ENCODE measurements at places on chromosomes 5 and 9. TPM values are rescaled to one million over a fixed set of nuclear protein-coding genes. Genes with fewer than 3 reads are reported as not detected.

DNA sequence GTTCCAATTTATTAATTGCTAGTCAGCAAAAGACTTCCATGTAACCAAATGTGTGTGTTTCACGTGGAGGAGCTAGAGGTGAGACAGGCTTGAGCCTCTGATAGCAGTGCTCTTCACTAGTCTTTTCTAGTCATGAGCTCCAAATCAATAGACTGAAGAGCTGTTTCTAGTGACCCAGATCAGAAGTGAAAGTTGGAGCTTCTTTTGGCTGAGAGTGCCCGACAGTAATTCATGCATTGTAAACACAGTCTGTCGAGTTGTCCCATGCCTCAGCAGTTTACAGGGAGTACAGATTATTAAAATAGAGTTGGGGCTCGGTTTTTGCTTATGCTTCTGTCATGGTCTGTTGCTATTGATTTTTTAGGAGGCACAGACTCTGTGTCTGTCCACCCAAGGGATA, 793.1 kb downstream of the DTWD2 start:
- ATAC-seq, result no peak

DNA sequence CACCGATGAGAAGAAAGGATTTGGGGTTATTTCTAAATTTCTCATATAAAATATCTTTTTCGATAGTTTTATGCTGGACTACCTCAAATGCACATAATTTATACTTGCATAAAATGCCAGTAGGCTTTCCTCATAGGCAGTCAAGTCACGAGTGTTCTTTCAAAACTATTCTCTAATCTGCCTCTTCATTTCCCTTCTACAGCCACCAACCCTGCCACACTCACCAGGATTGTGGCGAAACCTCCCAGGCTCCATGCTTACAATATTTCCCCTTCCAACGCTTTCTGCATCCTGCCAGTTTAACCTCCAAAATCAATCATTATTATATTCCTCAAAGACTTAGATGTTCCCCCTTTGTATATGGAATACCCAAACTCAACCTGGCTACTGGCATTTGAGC, 65.4 kb downstream of the FRMD3 start:
- ATAC-seq, result no peak

DNA sequence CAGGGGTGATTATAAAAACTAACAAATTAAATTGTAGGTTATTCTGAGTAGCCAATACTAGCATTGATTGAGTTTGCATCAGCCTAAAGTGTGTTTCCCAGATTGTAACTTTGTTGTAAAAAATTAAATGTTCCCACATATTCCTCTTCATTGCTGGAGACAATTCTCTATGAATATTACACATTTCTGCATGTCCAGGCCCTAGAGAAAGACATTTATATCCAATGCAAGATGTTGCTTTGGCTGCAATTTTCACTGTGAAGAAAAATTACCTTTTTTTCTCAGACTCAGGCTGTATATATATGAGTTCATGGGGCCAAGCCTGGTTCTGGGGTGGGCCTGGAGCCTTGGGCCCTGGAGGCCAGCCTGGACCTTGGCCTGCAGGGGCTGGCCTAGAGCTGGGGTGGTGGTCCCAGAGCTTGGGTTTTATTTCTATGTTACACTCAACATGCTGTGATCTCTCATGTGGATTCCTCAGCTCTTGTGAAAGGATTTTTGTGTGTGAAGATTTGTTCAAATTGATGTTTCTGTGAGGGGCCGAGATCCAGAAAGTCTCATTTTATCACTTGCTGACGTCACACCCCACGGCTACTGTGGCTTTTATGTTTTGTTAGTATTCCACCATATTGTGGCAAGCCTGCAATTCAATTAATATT, 232.5 kb downstream of the SPATA31A1 start:
- peak; percentile 32 for ATAC-seq

GRCh38 chr9:133248726-133249295, 26.2 kb downstream of the ABO start:
- ATAC-seq, result no peak

DNA sequence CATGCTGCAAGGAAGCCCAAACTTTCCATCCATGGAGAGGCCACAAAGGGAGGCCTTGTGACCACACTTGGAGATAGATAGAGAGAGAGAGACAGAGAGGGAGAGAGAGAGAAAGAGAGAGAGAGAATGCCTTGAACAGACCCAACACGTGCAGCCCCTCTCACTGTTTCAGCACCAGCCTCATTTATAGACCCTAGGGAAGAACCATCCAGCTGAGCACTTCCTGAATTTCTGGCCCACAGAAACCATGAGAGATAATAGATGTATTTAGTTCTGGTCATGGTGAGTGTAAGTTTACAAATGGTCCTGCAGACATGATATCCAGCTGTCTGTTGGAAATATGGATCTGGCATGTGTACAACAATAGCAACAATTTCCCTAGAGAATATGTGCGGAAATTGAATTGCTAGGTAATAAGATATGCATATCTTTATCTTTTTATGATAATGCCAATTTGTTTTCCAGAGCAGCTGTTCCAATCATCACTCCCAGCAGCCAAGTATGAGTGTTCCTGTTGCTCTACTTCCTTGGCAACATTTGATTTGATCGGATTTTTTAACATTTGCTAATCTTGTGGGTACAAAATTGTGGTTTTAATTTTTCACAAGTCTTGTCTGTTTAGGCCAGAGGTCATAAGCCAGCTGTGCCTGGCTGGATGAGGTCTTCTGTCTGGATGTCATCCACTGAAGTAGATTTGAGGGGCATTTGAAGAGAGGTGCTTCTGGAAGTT, 217.3 kb upstream of the IL12B start:
- no peak for ATAC-seq

GRCh38 chr9:87445646-87446045, 52.0 kb upstream of the DAPK1 start:
- ATAC-seq, result no peak

GRCh38 chr9:35944173-35944572, 13.8 kb downstream of the OR2S2 start:
- ATAC-seq, result no peak

- no peak for ATAC-seq
These were observed 92.4 kb upstream of the NFIL3 start for GRCh38 chr9:91516081-91516480.

GRCh38 chr9:133362359-133363044, 6.2 kb downstream of the SURF2 start:
- no peak for ATAC-seq

- peak; percentile 67 for ATAC-seq
These were observed 3.4 kb upstream of the RHOBTB3 start for GRCh38 chr5:95727764-95728191.

- ATAC-seq, result no peak
These were observed 5.7 kb downstream of the RAPGEF1 start for GRCh38 chr9:131734165-131734610.

DNA sequence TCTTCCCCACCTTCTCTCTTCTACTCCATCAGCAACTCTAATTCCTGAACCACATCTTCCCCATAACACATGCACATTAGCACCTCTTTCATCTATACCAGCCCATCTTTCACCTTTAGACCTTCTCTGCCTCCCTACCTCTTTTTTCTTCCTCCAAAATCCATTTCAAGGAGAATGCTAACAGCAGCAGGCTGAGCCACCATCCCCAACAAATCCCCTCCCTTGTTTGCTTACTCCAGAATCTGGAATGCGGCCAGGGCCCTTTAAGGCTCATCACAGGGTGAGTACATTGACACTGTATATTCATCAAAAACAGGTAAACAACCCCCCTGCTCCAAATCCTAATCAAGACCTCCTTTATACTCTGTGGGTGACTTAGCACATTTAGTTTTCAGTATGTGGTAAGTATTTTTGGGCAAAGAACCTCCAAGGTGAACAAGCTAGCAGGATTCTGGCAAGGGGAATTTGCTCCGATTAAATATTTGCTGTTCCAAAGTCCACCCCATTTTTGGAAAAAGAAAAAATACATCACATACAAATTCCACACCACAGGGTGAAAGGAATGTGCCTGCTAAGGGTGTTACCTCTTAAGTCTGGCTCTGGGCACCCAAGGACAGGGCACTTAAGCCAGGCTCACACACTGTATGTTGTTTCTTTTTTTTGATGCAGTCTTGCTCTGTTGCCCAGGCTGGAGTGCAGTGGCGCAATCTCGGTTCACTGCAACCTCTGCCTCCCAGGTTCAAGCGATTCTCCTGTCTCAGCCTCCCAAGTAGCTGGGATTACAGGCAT, 71.4 kb downstream of the SERINC5 start:
- ATAC-seq, result no peak

DNA sequence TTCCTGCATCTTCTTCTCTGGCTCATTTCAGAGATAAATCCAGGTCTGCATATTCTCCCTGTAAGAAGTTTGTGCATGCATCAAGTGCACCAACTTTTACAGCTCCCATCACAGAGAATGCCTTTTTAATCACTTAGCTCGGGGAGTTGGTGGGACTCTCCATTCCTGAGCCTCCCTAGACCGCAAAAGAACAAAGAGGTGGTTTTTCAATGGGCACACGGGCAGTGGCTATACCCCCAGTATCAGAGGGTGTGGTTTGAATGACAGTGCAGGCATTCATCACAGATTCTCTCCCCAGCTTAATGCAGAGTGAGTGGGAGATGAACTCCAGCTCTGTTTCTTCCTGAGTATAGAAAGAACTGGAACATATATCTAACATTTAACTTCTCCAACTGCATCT, 264.7 kb upstream of the NR4A3 start:
- no peak for ATAC-seq

- ATAC-seq, result peak; percentile 99
These were observed 43.1 kb downstream of the TMEM174 start for GRCh38 chr5:73215891-73216610.

GRCh38 chr9:121140162-121140561, 61.5 kb downstream of the RAB14 start:
- ATAC-seq, result no peak

- ATAC-seq, result peak; percentile 18
These were observed 39.6 kb upstream of the SYNPO start for GRCh38 chr5:150600616-150601490.

DNA sequence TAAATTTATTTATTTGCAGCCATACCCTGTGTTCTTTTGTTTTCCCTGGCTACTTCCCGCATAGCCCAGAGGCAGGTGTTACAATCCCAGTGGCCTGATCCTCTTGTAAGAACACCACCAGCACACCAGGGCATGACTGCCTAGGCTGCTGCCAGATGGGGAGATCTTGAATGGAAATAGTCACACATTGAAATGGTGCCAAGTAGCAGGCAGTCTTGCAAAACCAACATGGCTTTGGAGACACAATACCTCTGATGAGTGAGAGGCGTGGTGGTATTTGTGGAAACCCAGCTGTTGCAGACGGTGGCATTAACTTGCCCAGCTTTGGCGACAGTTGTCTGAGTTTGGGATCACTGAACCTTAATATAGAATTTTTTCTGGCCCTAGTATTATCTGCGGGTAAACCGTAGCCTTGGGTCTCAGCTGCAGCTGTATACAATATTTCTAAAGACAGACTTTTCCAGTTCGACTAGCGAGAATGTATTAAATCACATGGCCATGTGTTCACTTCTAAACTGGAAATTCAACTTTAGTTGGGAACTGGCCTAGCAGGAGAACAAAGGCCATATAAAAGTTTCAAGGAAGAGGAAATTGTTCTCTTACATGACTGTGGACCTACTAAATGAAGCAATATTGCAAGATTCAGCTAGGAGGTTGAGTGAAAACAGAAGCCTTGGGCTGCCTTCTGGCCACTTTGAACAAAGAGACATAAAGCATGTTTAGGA, 277.0 kb downstream of the SMARCA2 start:
- ATAC-seq, result peak; percentile 94

DNA sequence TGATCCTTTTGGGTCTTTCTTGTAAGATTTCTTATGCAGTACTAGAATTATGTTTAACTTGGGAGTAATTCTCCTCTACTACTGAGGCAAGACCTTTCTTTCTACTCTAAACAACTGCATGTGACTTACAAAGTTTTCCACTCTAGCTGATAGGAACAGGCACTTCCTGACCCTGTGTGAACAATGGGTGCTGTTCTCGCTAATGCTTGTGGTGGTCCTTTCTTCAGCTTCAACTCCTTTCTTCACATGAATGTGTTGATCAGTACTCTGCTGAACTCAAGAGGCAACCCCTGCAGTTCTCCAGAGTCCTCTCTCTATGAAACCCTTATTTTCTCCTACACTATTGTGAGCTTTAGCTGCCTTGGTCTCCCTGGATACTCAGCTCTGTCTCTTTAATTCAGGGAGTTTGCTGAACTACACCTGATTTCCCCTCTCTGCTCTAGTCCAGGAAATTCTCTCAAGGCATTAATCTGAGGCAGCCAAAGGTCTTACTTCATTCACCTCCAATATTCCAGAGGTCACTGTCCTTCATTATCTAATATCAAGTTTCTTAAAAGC, 484.6 kb upstream of the PIK3R1 start:
- ATAC-seq, result no peak

DNA sequence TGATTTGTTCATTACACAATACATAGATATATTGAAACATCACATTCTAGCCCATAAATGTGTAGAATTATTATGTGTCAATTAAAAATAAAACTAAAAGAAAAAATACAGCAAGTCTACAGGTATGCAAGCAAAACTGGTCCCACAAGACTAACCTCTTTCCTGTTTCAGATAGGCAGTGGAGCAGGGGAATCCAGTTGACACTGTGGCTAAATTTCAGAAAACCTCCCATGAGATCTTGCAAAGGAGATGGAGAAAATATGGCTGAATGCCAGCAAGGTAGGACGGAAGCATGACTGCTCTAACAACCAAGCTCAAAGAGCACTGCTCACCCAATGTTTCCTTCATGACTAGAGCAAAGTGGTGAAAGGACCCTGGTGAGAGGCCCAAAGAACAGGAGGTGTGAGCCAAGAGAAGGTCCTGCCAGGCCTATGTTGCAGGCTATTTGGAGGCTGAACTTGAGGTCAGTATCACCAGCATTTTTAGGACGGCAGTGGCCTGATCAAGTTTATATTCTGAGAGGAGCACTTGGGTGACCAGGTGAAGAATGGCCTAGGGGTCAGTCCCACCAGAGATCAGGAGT, 1.1 kb upstream of the SH3TC2 start:
- ATAC-seq, result peak; percentile 57

DNA sequence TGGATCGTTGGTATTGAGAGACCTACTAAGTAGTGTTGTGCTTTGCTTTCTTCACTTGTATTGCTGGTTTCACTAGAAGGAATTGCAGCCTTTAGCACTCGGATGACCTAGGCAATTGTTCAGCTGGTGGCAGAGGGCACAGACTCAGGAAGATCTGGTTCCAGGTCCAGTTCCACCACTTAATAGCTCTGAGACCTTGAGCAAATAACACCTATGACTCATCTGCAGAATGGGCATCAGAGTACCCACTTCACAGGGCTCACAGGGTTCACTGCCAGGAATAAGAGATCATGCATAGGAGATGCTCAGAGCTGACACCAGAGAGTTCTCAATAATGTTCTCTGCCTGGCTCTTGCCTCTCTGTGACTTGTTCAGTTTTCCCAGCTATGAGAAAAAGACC, 133.6 kb downstream of the SIL1 start:
- peak; percentile 97 for ATAC-seq

GRCh38 chr5:137876101-137876500, 8.4 kb downstream of the MYOT start:
- ATAC-seq, result no peak

Gene ANKDD1B
- 0.28 TPM for total RNA-seq

Gene GAPT
- total RNA-seq, result 0.40 TPM

Gene FAM153A
- 3.1 TPM for total RNA-seq

Gene ZNF454
- 0.52 TPM for total RNA-seq

Gene PALM2AKAP2
- total RNA-seq, result 0.88 TPM

Gene NR5A1
- total RNA-seq, result not detected

Gene HTR1A
- not detected for total RNA-seq

Gene GABRB2
- total RNA-seq, result not detected

Gene OR2Y1
- not detected for total RNA-seq

Gene SLC6A3
- total RNA-seq, result 0.16 TPM

Gene IRF1
- 9.1 TPM for total RNA-seq

Gene PRDM9
- total RNA-seq, result not detected

Gene IFNA13
- not detected for total RNA-seq

Gene ZNF618
- total RNA-seq, result 2.0 TPM

Gene IL3
- not detected for total RNA-seq

Gene IFNA21
- not detected for total RNA-seq

Gene CCNO
- total RNA-seq, result 2.2 TPM

Gene PLCXD3
- 0.48 TPM for total RNA-seq
